A172 (cell line): ENCODE measurements at places on chromosomes 5 and 9.

- DNase-seq, result no peak
Measured at GRCh38 chr5:169828385-169828784, 151.9 kb downstream of the INSYN2B start.

DNA sequence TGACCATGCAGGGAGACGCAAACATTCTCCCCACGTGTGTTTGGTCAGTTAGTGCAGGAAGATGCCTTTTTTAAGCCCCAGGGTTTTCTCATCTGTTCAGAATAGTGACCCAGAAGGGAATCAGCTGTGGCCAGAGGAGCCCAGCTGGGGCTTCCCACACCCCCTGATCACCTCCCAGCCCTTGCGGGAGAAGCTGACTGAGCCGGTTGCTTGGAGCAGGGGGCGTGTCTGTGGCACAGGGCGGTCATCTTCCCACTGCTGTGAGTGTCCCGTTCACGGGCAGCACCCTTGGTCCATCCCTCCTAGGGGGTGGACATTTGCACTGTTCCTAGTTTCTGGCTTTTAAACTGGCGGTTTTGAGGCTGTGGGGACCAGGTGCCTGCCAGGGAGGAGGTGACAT, 69.7 kb downstream of the NEK6 start:
- no peak for DNase-seq

DNA sequence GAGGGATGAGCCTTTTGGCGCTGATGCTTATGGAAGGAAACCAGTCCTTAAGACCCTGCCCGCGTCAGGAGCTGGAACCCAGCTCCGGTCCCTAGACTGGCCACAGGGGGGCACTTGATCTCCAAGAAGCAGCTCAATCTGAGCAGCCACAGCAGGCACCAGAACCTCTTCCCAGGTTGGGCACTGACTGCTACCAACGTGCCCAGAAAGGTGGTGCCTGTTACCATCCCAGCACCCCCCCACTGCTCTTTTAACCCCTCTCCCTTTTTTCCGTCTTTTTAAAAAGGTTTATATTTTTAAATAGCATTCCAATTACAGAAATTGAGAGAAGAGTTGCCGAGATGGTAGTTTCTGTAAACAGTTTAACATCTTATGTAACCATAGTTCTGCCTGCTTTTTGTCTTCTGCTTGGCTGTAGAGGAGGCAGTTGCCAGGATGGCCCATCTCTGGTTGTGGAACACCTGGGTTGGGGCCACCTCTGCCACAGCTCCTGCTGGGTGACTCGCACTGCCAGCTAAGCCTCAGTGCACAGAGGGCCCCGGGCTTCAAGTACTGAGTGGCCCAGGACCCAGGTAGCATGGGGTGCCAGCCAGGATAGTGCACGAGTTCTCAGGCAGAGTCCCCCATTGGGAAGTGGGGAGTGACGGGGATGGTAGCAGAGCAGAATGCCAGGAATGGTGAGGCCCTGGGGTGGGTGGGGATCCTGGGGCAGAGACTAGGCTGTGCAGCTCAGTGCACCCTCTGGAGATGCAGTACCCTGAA, 62.8 kb downstream of the PFDN1 start:
- peak; percentile 54 for DNase-seq

DNA sequence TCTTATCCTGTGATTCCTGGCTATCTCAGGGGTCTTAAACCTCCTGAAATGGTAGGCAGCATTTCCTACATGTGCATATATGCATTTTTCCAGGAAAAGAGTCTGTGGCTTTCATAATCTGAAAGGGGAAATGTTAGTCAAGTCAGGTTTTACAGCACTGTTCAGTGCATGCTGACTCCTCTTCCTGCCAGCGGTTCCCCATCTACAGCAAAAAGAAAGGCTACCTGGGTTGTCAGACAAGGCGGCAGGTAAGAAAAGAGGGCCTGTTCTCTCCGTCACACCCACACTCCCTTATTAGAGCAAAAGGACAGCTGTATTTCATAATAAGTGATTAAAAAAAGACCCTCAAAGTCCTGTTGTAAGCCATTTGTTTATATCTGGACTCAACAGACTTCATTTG, 4.3 kb upstream of the SPATA6L start:
- DNase-seq, result no peak

DNA sequence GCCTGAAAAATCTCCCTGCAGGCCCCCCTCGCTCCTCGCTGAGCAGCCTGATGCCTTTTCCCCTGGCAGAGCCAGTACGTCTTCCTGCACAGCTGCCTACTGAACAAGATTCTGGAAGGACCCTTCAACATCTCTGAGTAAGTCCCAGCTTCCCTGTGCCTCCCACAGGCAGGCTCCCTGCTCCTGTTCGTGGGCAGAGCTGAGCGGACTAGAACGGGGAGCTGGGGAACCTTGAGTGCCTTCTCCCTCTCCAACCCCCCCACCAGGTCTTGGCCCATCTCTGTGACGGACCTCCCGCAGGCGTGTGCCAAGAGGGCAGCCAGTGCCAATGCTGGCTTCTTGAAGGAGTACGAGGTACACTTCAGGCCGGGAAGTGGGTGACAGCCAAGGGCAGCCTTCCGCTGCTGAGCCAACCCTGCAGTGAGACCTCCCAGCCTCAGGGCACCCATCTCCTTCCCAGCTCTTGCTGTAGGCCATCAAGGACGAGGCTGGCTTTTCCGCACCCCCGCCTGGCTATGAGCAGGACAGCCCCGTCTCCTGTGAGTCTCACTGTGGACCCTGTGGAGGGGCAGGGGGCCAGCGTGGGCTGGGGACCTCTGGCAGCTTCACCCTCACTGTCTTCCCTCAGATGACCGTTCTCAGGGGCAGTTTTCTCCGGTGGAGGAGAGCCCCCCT, 21.1 kb upstream of the SPTLC1 start:
- no peak for DNase-seq

- peak; percentile 69 for DNase-seq
Measured at GRCh38 chr5:72210888-72211678, 103.8 kb downstream of the MAP1B start.

DNA sequence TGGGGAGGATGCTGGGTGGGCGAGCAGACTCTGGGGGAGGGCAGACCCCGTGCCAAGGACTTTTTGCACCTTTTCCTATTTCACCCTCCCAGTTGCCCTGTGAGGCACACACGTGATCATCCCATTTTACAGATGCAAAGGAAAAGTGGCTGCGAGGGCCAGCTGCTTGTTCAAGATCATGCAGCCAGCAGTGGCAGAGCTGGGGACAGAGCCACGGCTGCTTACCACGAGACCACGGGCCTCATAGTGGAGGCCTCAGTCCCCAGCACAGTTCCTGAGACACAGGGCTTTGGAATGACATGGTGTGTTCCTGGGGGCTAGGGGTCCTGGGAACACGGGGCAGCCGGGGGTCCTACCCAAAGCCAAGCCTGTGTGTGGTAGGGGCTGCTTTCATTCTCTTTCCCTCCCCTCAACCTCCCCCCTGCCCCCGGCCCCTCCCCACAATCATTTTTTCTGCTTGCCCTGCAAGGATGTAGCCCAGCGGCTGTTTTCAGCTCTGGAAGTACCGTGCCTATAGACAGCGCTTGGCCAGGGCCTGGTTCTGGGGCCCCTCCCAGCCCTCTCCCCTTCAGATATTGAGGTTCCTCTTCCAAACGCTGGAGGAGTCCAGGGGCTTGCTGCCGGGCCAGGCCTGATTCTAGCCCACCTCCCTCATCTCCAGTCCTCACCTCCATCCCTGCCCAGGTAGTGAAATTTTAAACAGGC, 58.5 kb upstream of the IER5L start:
- no peak for DNase-seq

GRCh38 chr9:98538626-98539031, 170.1 kb downstream of the GABBR2 start:
- DNase-seq, result no peak

DNA sequence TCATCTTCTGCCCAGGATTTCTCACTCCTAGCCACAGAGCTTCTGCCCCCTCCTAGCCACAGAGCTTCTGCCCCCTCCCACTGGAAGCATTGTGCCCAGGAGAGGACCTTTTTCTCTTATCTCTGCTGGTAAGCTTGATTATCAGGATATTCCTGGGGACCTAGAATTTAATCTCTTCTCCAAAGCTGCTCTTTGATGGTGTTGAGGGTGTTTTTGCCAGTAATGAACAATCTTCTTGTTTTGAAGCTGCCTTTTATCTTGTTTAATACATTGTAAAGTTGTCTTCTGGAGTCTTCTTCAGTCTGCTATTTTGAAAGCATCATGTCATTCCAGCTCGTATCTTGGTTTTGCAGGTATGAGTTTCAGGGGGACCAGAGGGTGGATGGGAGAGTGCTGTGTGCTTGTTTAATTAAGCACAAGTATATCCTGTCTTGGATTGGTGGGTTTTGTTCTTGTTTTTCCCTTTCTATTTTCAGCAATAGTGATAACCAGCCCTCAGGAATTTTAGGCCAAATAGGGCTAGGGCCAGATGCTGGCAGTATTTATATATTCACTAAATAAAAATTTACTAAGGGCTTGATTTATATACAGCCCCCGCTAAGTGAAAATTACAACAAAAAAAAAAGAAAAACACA, 214.0 kb upstream of the DMRT1 start:
- no peak for DNase-seq
